CD4-positive, alpha-beta T cell treated with Interleukin-15 for 4 hours (primary cell): ENCODE measurements at places on chromosomes 16 and 17.

- DNase-seq = no peak
These were observed 179.3 kb downstream of the FOXL1 start for GRCh38 chr16:86757704-86758040.

DNA sequence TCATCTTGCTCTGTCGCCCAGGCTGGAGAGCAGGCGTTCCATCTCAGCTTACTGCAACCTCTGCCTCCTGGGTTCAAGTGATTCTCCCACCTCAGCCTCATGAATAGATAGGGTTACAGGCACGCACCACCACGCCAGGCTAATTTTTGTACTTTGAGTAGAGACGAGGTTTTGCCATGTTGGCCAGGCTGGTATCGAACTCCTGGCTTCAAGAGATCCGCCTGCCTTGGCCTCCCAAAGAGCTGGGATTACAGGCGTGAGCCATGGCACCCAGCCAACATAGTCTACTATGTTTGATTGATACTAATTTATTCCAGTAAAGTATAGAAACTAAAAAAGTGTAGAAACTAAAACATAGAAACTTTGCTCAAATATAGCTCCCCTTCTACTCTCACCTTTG lies 94.9 kb downstream of the CA4 start:
- DNase-seq = no peak

GRCh38 chr16:48102083-48103008 lies 53.4 kb downstream of the ABCC12 start:
- DNase-seq = no peak

- DNase-seq = no peak
These were observed 578 bp downstream of the MYCBPAP start for GRCh38 chr17:50508573-50509460.

DNA sequence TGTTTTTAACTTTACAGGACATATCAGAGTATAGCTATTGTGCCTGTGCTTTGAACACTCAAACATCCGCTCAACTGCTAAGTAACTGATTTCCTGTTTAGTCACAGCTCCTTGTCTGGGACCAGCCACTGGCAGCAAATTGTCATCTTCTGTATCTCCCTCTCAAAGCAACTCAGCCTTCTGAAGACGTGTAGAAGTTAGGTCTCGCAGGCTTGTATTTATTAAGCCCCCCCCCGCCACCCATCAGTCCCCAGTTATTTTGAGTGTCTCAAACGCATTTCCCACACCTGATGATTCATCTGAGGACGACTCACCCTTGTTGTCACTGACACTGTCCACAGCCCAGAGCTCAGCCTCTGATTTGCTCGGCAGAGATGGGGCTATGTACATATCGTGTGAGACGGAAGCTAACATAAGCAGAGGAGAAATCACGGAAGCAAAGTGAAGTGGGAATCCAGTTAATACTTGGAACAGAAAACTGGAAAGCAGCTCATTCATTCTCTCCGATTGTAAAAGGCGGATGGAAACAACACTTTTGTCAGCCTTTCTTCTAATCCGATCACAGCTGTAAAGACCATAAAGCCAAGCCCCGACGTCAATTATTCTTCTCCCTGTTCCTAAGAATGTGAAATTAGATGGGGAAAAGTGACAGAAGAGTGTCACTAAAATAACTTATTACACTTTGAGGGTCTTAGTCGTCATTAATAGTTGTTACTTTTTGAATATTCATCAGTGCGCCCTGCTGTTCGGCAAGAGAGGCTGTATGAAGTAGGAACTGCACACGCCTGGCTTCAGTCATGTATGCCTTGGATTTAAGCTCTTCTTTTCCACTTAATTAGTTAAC lies 64.2 kb downstream of the PITPNC1 start:
- peak; percentile 94 for DNase-seq

GRCh38 chr17:8121681-8122421 lies 2.1 kb downstream of the HES7 start:
- no peak for DNase-seq

DNA sequence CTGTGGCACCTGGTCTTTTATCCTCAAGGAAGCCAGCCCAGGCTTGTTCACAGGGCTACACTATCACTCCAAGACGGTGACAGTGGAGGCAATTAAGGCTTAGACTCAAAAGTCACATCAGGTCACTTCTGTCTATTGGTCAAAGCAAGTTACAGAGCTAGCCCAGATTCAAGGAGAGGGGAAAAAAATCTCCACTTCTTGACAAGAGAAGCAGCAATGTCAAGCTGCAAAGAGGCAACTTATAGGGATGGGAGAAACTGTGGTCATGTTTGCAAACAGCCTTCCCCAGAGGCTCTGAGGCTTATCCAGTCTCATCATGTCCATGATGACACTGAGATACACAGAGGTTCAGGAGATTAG lies 31.6 kb downstream of the SERPINF1 start:
- no peak for DNase-seq

DNA sequence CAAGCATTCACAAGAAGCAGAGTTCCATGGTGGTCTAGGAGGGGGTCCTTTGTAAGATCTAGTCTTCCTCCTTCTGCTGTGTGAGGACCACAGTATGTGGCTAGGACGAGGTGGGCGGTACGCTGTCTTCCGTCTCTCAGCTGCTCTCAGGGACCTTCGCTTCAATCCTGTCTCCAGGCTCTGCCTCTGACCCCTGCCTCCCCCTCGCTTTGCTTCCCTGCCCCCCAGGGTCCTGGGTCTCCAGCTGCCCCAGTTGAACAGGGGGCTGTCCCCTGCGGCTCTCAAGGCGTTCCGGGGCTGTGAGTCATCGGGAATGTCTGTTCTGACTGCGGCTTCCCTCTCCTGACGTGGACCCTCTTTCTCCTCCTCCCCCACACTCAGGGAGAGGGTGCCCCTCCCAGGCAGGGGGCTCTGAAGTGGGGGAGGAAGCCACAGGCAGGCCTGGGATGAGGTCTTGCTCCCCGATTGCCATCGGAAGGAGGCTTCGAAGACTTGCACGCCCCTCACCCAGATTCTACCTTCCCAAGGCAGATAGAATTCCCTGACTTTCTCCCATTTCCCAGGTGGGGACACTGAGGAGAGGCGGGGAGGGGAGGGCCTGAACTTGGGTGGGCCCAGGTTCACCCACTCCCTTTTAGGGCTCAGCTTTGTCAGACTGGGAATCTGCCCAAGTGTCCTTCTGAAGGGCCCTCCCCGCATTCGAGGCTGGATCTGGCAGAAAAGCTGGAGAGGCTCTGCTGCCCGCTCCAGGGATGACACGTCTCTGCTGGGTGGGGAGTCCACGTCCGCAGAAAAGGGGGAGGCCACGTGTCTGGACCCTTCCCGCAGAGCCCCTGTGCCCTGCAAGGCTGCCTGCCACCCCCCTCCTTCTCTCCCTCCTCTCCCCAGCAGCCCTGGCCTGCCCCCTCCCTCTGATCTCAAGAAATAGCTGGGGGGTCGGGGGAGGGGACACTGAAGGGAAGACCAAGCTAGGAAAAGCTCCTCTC lies 9.1 kb upstream of the COL1A1 start:
- no peak for DNase-seq

GRCh38 chr16:29991571-29991904 lies 3.9 kb downstream of the HIRIP3 start:
- DNase-seq = no peak

GRCh38 chr17:73982871-73983270 lies 220.6 kb upstream of the RPL38 start:
- no peak for DNase-seq

DNA sequence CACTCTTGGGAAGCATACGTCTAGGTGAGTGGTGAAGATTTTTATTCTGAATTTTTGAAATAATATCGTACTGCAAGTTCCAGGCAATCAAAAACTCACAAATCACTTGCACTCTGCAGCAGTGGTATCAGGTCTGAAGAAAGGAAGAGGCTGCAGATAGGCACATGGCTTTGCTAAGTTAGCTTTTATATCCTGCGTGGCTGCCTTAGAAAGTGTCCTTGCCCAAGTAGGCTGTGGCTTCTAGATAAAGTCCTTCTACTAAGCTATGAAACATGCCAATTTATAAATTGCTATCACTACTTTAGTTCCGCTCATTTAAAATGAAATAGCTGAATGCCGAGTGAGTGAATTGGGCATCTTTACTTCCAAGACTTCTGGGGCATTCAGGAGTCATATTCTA lies 17.9 kb downstream of the WWOX start:
- no peak for DNase-seq

DNA sequence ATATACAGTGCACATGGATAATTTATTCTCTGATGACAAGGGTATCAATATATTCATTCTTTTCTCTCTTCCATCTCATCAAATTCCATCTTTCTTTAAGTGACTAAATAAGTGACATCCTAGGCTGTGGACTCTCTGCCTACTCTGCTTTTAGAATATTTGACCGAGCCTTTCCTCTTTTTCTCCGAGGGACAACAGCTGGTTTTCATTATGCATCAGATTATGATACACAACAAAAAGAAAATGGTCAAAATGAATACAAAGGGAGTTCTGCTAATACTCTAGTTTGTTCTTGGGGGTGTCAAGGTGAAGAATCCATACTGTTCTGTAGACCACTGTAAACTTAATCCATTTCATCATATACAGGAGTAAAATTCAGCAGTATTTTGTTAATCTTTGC lies 942.6 kb downstream of the KCNJ2 start:
- DNase-seq = no peak

- DNase-seq = no peak
These were observed 1.5 kb downstream of the PSMD7 start for GRCh38 chr16:74298104-74298503.

DNA sequence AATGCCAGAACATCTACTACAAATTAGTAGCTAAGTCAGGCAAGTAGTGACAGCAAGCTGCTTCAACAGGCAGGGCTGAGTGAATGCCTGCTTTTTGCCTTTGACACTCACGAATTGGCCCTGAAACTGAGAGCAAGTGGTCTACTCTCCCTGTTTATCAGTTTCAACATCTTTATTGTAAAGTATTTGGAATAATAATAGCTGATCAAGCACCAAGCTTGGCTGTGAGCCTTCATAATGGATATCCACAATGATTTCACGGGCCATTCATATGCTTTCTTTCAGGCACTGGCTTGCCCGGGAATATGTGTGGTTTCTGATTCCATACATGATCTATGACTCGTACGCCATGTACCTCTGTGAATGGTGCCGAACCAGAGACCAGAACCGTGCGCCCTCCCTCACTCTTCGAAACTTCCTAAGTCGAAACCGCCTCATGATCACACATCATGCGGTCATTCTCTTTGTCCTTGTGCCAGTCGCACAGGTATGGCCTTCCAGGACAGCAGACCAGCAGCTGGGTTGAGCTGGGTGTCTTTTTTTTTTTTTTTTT lies 5.2 kb downstream of the TLCD3A start:
- DNase-seq = no peak

DNA sequence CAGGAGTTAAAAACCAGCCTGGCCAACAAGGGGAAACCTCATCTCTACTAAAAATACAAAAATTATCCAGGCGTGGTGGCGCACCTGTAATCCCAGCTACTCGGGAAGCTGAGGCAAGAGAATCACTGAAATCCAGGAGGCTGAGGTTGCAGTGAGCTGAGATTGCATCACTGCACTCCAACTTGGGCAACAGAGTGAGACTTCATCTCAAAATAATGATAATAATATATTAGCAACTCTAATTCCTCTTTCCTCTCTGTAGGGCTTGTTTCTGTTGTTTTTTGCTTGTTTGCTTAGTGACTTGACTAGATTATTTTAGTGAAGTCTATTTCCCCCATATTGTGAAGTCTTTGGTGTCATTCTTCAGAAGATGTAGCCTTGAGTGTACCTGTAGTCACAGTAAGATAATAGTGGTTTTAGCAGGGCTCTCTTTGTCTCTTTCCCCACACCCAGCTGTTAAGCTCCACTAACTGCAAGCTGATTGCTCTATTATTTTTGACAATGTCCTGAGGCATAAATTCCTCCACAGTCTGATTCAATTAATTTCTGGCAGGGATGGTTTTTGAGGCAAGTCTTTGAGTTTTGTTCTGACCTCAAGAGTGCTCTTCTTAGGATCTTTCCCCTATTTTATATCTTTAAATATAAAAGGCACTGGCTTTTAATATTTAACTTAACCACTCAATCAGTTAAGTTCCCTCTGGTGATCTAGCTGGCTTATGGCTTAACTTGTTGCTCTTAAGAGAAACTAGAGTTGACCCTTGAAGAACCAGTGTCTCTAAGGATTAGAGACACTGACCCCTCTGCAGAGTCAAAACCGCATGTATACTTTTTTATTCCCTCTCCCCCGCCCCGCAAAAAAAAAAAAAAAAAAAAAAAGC lies 18.6 kb upstream of the TNFSF12 start:
- DNase-seq = no peak

GRCh38 chr16:74201576-74201975 lies 95.0 kb upstream of the PSMD7 start:
- no peak for DNase-seq

DNA sequence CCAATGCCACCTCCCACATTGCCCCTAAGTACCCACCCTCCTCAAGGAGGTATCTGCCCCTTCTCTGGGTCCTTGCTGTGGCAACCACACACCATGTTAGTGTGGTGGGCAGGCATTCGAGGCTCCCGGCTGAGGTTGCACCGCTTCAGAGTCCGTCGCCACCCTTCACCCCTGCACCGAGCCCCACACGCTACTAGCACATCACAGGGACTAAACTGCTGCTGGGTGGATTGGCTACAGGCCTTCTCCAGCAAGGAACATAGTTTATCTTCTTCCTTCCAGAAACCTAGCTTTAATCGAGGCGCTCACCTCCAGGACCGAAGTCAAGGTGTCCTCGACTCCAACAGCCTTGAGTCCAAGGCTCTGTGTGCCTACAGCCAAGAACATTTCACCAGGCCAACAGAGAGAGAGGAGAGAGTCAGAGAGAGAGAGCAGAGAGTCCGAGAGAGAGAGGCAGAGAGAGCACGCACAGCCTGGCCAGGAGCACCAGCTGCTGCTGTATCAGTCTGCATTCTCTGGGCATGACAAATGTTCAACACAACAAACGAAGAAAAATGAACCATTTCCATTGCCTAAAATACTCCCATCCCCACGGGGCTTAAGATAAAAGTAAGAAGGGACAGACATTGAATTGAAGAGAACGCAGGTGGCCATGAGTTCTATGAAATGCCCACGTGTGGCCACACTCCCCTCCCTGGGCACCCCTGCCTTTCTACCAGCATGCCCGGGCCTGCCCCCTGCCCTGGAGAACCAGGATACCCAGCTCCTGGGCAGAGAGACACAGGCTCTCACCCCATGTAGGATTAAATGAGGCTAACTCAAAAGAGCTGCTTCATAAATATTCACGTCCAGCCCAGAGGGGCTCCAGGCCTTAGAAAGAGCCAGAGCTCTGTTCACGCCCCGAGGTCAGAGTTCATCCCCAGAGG lies 94.9 kb downstream of the RBFOX3 start:
- DNase-seq = no peak

DNA sequence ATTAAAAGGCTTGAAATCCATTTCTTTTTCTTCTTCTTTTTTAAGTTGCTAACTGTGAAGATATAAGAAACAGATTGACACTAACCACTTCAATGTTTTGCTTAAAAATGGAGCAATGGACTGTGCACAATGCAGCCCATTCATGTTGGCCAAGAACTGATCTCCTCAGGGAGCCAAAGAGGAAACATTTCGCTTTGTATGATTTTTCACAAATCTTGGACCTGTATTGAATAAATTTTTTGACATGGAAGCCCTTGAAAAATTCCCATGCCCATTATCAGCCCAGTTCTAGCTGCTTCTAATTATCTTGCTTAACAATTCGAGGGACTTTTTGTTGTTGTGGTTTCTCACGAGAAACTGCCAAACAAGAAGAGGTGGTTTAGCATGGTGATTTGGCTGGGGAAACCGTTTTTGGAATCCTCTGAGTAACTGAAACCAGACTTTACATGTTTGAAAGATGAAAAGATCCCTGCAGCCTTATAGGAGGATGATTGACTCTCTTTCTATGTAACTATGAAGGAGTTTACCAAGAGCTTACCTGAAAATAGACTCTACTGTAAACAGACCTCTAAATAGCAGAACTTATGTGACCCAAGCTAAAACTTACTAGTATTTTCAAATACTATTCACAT lies 1389.4 kb upstream of the GOT2 start:
- no peak for DNase-seq

GRCh38 chr17:22703786-22704441 lies 1011.6 kb downstream of the KCNJ18 start:
- no peak for DNase-seq
